Lung (tissue), 17 donors: ENCODE measurements at places on chromosomes 4 and X. TPM values are rescaled to one million over a fixed set of nuclear protein-coding genes. Genes with fewer than 3 reads are reported as not detected.

Gene CDKL2
- 16.3 TPM for total RNA-seq

- DNase-seq: no peak
Observed at GRCh38 chr4:35982318-35982717, 262.0 kb downstream of the ARAP2 start.

DNA sequence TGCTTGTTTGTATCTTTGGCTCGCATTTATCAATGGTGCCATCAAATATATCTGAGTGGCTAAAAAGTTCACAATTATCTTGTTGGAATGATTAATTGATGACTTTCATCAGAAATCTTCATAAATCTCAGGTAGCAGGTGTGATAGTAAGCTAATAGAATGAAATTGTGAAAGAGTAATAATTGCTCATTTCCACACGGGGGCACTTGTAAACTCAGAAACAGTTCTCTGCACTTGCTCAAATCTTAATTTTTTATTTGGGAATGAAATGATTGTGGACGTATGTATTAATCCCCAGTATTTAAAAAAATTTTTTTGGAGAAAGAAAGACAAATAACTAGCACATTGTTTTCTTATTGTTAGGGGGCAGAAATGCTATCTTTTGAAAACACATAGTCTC, 132.8 kb downstream of the DTHD1 start:
- DNase-seq: no peak

DNA sequence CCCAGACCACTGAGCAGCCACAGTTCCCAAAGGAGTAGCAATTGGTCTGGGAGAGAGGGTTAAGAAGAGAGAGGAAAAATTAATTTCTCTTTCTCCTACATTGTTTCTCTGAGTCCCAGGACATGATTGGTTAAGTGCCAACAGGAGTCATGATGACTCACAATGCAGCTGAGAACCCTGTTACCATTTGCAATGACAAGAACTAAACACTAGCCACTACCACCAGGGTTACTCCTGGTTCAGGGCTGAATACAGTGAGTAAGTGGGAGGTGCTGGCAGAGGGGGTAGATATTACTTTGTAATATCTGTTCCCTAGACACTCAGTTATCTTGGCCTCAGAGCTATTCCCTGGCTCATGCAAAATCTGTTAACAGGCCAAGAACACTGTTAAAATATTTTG, 18.0 kb downstream of the ETDC start:
- no peak for DNase-seq

GRCh38 chr4:1974840-1975239, 33.9 kb downstream of the NELFA start:
- DNase-seq: no peak

DNA sequence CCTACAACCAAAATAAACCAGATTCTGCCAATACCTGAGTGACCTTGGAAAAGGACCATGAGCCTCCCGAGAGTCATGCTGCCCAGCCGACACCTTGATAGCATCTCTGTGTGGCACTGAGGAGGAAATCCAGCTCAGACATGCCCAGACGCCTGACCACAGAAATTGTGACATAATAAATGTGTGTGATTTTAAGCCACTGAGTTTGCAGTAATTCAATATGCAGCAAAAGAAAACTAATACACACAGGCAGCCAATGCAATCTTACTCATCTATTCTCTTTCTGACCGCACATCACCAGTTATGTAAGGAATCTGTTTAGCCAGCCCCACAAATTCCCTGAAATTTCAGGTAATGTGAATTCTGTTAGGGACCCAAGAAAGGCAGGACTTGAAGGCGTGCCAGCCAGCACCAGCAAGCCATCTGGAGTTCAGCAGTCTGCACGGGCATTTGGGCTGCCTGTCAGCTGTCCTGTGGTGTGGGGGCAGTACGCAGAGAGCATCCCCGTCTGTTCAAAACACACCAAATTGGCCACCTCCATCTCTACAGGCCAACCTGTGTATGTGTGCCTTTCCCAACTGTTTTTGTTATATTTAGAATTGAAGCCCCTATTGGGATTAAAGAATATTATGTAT, 176.4 kb downstream of the NLGN4X start:
- DNase-seq: no peak
